ENCODE measurements at places on chromosomes 13 and 19.

GRCh38 chr13:75801388-75801945 is 165.3 kb downstream of the LMO7 start:
- DNase-seq, result no peak

GRCh38 chr19:11657307-11657706 is 60.0 kb downstream of the ZNF627 start:
- DNase-seq, result no peak

DNA sequence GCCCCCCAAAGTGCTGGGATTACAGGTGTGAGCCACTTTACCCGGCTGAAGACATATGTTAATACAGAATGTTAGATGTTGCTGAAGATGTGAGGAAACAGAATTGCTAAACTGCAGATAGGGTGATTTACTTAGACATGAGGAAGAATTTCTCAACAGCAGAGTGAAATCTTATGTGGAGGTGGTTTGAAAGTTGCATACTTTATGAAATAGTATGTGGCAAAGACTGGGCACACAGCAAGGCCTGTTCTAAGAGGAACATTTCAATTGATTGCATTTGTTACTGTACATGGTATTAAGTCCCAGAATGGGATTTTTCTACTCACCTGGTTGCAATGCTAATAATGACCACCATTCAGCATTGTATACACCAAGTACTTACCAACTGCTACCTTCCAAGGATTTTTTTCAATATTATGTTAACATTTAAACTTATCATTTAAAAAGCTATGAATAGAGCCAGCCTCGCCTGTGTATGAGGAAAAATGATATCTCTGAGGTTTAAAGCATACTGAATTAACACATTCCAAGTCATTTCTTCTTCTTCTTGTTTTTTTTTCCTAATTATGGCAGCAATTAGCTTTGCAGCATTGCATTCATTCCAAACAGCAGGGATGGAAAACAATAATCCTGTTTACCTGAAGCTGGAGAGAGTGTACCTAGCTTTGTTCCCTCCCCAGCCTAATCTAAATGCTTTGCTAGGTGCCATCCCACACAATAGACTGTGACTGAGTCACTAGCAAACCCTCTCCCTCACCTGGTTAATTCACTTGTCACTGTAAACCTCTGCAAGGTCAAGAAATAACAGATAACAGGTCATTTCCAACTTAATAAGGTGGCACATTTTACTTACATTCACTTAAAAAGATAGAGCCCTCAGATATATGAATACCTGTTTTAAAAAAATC is 19.4 kb upstream of the KLF5 start:
- DNase-seq, result no peak

GRCh38 chr19:42098781-42099180 is 22.8 kb downstream of the ZNF574 start:
- DNase-seq, result peak; percentile 21

DNA sequence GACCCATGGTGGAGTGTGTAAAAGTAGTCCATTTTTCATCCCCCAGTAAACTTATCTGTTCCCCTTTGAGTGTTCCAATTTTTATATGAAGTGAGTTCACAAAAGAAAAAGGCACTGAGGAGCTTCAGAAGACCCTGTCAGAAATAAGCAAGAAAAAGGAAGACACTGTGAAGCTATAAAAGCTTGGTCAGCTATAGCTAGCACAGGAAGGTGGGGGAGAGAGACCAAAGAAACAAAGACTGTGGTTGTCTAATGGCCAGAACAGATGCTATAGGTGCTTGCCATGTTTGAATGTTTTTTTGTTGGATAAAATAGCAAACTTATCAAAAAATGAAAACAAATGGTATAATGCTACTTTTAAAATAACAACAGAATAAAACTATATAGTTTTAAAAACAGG is 46.5 kb downstream of the RCBTB2 start:
- DNase-seq, result no peak

GRCh38 chr19:37738371-37738770 is 18.8 kb upstream of the ZNF607 start:
- DNase-seq, result no peak

DNA sequence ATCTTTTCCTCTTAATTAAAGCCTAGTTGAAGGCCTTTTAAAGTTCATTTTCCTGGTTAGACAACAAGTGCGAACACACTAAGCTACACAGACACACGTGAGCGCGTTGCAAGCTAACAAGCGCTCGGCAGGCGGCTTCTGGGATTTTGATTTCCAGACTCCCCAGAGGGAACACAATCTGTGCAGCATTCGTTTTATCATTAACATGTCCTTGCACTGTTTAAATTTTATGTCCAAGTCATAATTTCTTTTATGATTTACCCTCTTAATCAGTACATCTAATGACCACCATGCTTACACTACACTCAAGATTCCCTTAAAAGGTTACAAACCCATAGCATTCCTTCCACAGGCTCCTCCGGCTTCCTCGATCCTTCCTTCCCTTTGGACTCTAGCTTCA is 16.8 kb downstream of the COL4A1 start:
- DNase-seq, result no peak

DNA sequence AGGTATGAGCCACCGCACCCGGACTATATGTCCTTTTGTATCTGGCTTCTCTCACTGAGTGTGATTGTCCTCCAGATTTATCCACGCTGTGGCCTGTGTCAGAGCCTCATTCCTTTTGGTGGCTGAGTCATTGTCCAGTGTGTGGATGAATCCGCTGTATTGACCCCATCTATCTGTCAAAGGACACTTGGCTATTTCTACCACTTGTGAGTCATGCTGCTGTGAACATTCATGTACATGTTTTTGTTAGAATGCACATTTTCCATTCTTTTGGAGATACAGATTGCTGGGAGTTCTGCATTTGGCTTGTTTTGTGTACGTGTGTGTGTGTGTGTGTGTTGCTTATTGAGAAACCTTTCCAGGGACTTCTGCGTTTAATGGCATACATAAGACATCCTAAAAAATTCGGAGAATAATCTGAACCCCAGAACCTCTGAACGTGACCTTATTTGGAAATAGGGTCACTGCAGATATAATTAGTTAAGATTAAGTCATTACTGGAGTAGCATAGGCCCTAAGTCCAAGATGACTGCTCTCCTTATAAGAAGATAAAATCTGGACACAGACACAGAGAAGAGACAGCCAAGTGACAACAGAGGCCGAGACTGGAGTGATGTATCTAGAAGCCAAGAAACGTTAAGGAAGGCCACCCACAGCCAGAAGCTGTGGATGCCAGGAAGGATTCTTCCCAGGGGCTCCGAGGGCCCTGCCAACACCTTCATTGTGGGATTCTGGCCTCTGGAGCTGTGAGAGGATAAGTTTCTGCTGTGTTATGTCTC is 4.9 kb upstream of the GIPC3 start:
- peak; percentile 20 for DNase-seq

DNA sequence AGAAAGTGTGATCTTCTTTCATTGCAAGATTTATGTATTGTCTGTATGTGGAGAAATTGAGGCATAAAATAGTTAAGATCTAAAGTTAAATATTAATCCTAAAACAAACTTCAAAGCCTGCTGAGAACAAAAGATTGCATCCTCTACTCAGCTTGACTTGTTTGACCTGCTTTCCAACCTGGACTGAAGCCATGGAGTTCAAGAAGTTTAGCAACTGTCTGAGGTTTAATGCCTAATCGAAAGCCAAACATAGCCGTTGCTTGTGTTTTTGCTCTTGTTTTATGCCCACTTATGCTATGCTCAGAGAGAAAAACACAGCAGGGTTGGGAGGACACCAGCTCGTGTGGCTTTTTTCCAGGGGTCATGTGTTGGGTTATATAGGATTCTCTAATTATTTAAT is 135.6 kb downstream of the NUFIP1 start:
- peak; percentile 72 for DNase-seq

GRCh38 chr13:64007339-64007738 is 2591.7 kb upstream of the PCDH20 start:
- no peak for DNase-seq

GRCh38 chr19:33280351-33280921 is 21.9 kb downstream of the CEBPA start:
- DNase-seq, result no peak

DNA sequence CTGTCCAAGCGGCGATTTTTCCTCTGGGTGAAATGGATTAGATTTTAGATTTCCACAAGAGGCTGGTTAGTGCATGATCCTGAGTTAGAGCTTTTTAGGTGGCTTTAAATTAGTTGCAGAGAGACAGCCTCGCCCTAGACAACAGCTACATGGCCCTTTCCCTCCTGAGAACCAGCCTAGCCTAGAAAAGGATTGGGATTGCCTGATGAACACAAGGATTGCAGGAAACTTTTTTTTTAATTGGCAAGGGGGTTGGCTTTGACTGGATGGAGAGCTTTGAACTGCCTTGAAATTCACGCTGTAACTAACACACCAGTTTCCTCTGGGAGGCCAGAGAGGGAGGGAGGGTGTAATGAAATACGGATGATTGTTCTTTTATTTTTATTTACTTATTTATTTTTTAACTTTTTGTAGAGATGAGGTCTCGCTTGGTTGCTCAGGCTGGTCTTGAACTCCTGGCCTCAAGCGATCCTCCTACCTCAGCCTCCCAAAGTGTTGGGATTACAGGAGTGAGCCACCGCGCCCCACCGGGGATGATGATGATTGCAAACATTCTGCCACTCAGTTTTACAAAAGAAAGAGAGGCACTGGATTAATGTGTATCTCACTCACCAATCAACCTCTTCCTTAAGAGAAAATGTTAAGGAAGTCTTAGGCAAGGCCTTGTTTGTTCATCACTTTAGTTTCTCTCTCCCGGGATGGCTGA is 1.9 kb downstream of the LDLR start:
- DNase-seq, result no peak

DNA sequence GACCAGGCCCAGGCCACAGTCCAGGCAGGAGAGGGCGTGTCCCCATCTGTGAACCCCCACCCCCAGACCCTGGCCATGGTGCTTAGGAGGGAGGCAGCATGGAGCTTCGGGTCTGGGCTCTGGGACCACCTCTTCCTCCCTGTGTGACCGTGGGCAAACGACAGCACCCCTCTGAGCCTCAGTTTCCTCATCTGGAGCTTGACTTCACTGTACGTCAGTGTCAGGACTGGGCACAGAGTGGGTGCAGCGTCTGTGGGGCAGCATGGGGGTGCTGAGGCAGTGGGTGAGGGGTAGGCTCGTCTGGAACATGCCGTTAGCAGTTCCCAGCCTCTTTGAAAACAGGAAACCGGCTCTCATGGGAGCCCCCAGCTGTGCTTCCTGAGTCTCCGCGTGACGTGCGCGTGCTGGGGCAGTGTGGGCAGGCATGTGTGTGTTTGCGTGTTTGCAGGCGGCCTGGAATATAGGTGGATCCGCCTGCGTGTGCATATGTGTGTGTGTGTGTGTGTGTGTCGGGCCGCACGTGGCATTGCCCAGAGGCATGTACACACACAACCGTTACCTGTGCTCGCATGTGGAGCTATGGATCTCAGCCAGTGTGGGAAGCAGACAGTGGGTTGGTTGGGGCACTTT is 15.8 kb downstream of the ARRDC2 start:
- no peak for DNase-seq

DNA sequence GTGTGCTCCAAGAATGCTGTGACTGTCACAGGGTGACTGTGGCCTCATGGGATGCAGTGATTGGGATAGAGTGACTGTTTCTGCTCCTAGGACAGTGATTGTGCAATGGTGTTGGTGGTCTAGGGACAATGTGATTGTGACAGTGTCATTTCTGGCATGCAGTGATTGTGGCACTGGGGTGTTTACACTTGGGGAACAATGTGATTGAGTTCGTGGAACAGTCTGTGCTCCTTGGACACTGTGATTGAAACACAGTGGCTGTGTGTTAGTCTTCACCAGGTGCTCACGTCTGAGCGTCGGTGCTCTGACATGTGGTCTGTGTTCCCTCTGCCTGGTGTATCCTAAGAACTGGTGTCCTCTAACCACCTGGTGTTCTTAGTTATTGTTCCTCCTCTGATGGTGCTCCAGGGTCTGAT is 1.7 kb downstream of the PDE4A start:
- no peak for DNase-seq
